ENCODE measurements at places on chromosomes 12 and 14.

GRCh38 chr12:108783446-108783845, 52.1 kb upstream of the CORO1C start:
- no peak for DNase-seq

DNA sequence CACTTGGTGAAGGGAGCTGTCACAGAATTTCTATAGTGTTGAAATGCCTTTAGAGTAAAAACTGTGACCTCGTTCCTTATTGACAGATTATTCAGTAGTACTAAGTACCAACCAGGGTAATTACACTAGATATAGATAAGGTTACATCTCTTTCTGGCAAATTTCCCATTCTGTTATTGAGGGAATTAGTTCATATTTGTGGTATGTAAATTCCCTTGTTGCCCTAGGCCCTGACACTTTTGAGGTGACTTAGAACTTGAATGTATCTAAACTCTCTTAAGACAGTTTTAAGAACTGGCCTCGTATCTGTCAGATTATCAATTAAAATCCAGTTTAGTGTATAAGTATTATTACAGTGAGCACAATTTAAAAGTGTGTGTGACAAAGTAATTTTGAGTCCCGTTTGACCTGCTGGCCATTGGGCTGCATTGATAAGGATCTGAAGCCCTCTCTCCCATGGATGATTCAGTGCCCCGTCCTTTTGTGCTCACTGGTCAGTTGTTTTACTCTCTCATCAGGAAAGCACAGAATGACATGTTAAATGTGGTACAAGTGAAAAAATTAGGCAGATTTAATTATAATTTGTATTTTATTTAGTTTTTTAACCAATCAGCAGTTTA, 123.2 kb downstream of the GPR135 start:
- no peak for DNase-seq

GRCh38 chr12:53231921-53232645, at the start of gene RARG:
Gene RARG (minus strand): TSS chr12:53232209. CDS start chr12:53227545, 4,664 bp downstream.
- no peak for DNase-seq

DNA sequence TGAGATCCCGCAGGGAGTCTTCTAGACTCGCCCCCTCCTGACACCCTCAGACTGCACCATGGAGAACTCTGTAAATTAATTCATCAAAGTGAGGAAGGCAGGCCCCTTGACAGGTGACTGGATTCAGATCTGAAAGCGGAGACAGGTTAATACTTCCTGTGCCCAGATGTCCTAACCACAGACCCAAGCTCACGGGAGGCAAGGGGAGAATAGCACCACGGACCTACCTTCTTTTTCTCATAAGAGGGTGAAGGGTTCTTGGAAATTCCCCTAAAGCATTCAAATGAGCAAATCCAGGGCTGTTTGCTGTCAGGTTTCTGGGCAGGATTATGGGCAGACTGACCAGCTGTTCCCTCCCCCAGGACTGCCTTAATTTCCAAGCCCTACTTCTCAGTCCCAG, 170.0 kb downstream of the ZFP36L1 start:
- no peak for DNase-seq

DNA sequence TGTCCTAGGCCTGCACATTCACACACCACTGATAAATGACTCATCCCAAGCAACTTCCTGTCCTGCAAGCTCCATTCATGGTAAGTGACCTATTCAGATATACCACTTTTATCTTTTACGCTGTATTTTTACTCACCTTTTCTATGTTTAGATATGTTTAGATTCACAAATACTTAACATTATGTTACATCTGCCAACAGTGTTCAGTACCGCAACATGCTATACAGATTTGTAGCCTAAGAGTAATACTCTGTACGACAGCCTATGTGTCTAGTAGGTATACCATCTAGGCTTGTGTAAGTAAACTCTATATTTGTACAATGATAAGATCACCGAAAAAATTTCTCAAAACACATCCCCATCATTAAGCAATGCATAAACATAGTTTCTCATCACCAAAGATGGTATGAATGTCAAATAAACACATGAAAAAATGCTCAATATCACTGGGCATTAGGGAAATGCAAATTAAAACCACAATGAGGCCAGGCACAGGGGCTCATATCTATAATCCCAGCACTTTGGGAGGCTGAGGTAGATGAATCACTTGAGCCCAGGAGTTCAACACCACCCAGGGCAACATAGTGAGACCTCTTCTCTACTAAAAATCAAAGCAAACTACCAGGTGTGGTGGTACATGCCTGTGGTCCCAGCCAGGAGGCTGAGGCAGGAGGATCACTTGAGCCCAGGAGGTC, 20.7 kb downstream of the ATXN2 start:
- DNase-seq, result no peak

- no peak for DNase-seq
Measured at GRCh38 chr12:45273717-45274271, 57.9 kb downstream of the ANO6 start.

DNA sequence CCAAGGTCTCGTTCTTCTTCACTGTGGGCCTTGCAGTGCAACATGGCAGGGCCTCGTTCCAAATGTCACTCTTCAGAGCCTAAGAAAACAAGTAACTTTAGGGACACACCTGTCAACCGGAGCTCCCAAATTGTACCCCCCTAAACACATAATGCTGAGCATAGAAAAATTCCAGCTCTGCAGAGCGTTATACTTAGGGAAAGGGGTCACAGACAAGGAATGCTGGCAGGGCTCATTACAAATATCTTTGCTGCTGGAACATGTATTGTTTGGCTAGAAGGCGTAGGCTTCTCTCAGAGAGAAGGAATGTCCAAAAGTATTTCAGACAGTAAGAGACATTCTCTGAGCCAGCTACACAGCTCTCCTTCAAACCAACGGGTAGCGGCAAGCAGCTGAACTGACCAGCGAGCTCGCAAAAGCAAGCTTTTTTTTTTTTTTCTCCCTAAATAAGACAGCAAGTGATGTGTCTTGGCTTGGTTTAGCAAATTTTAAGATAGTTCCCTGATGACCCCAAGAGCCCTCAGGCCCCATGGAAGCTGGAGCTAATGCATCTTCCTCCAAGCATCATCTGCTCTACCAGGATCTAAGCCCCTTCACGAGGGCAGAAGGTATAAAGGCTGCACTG, 24.5 kb downstream of the SSH1 start:
- no peak for DNase-seq

GRCh38 chr12:79187032-79187431, 322.5 kb downstream of the SYT1 start:
- DNase-seq, result no peak

DNA sequence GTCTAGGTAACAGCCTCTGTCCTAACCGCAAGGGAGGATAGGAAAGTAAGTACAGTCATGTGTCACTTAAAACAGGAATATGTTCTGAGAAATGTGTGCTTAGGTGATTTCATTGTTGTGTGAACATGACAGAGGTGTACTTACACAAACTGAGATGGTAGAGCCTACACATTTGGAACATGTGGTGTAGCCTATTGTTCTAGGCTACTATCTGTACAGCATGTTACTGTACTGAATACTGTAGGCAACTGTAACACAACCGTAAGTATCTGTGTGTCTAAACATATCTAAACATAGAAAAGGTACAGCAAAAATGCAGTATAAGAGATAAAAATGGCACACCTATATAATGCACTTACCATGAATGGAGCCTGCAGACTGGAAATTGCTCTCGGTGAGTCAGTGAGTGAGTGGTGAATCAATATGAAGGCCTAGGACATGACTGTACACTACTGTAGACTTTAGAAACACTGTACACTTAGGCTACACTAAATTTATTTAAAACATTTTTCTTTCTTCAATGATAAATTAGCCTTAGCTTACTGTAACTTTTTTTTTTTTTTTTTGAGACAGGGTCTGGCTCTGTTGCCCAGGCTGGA, 13.2 kb upstream of the MDM2 start:
- no peak for DNase-seq

DNA sequence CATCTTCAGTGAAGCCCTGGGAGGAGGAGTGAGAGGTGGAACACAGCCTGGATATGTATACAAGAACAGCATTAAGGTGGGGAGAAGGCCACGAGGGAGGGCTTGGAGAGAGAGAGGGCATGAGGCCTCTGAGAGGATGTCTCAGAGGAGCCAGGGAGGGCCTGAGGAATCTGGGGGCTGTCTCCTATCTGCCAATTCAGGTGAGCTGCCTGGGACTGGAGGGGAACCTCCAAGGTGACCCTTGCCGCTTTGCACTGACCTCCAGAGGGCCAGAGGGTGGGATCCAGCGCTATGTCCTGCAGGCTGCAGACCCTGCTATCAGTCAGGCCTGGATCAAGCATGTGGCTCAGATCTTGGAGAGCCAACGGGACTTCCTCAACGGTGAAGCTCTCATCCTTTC, 4.4 kb downstream of the ARHGEF25 start:
- DNase-seq, result no peak

DNA sequence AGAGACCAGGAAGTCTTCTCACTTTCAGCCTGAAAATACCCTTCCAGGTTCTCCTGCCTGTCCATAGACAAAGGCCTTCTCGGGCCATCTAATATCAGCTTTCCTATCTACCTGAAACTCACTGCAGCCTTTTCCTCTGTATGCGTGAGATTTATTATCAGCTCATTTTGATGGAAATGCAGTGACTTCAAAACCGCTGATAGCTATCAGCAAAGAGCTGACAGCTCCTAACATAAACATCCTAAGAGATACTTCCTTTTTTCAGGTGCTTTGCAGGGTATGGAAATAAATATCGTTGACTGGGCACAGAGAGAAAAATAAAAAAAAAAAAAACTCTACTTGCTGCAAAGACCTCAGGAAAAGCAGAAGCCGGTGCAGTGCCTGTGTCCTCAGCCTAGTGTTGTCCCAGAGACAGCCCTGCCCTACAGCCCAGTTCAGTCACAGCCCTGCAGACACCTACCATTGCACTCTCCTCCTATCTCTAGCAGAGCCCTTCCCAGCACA, 215.0 kb upstream of the EGLN3 start:
- DNase-seq, result no peak

GRCh38 chr14:61644834-61645233, 50.5 kb upstream of the HIF1A start:
- no peak for DNase-seq

DNA sequence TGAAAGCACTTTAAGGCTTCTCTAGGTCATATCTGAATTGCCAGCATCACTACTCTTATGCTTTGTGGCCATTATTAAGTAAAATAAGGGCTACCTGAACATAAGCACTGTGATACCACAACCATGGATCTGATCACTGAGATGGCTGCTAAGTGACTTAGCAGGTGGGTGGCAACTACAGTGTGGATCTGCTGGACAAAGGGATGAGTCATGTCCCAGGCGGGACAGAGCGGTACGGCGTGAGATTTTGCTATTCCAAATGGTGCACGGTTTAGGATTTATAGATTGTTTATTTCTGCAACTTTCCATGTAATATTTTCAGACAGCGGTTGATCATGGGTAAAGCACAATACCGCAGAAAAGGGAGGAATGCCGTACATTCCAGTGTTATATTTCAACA, 39.4 kb downstream of the MLXIP start:
- no peak for DNase-seq

DNA sequence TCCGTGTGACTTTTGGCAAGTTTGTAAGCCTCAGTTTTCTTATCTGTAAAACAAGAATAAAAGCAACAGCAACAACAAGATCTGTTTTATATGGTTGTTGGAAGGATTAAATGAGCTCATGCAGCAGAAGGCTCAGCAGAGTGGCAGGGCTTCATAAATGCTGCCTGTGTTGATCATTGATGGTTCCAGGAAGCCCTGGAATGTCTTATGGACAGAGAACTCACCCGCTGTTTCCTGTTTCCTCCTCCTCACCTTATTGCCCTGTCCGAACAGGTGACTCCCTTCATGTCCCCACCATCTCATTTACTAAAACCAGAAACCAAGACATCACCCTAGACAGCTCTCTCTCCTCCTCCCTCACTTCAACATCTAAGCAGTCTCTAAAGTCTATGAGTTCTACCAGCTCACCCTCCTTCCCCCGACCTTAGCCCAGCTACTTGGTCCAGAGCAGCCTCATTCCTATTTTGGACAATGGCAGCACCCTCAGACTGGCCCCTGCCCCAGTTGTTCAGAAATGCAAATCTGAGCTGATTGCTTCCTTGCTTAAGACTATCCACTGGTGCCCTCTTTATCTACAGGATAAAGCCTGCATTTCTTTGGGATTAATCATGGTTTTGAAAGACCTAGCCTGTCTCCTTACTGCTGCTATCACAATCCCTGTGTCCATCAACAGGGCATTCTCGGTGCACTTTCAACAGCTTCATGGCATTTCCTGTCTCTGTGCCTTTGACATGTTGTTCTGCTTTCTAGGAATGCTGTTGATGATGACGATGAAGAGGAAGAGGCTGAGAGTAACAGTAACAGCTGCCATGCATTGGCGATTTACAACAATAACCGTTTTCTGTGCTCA, 21.4 kb upstream of the GSG1 start:
- DNase-seq, result no peak

GRCh38 chr14:88233915-88234314, 89.2 kb downstream of the KCNK10 start:
- no peak for DNase-seq

GRCh38 chr14:73714656-73715081, 485 bp upstream of the PNMA1 start:
- no peak for DNase-seq

- DNase-seq, result no peak
Measured at GRCh38 chr14:93946541-93947090, 19.5 kb downstream of the FAM181A start.

DNA sequence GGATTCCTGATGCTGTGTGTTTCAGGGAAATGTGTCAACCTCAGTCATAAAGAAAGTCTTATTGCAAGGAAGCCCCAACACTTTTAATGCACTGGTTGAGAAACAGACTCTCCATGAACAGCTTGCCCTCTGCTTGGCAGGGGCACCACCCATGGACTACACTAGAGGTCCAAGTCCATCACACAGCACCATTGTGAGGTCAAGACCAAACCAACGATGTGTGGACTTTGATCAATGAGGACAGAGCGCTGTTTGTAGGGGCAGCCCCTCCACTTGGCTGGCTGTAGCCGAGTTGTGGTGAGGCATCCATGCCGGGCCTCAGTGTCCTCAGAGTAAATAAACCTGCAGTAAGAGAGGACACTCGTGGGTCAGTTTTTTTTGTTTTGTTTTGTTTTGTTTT, 29.8 kb downstream of the ZFYVE21 start:
- DNase-seq, result no peak

- DNase-seq, result peak; percentile 73
Measured at GRCh38 chr14:88824314-88825077, at the start of gene TTC8. Gene TTC8 (plus strand): TSS chr14:88824651. CDS start chr14:88824708, 57 bp downstream.

DNA sequence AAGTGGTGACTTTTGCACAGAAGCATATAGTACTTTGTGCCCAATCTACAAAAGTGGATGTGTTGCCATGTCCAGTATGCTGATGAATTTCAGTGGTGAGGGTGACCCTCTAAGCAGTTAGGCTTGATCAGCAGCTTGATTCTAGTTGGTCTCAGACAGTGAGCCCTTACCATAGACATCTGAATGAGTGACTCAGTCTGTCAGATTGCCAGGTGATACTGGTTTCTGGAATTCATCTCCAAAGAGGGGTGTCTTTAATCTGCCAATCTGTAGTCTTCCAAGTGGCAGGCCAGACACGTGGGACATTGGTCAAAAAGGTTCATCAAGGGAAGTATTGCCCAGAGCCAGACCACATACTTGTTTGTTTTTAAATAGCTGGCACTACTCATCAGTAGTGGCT, 187.4 kb upstream of the SLC16A7 start:
- DNase-seq, result no peak

- no peak for DNase-seq
Measured at GRCh38 chr12:87323369-87323768, 705.8 kb downstream of the C12orf50 start.

- DNase-seq, result no peak
Measured at GRCh38 chr12:9732921-9733461, at the start of gene CLECL1. Gene CLECL1 (minus strand): TSS chr12:9733097.

GRCh38 chr14:33693237-33693636, 257.6 kb downstream of the EGLN3 start:
- DNase-seq, result no peak

- no peak for DNase-seq
Measured at GRCh38 chr12:12527820-12528296, 34.8 kb downstream of the DUSP16 start.
